Left kidney (tissue), 8 donors: ENCODE measurements at places on chromosomes 1 and 21.

DNA sequence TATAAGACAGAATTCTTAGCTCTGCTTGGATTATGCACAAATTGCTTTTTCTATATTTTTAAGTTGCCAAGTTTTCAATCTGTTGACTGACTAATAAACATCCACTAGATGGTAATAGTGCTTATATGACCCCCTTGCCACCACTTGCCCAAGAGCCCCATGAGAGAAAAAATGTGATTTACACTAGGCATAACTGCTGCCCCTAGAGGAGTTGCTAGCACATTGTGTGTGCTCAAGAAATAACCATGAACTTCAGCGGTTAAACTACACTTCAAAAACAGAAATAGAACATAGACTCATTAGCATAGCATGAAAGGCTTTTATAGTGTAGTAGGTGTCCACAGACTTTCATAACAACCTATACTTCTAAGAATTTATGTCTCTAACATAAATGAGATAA lies 61.4 kb downstream of the BRINP3 start:
- no peak for DNase-seq

DNA sequence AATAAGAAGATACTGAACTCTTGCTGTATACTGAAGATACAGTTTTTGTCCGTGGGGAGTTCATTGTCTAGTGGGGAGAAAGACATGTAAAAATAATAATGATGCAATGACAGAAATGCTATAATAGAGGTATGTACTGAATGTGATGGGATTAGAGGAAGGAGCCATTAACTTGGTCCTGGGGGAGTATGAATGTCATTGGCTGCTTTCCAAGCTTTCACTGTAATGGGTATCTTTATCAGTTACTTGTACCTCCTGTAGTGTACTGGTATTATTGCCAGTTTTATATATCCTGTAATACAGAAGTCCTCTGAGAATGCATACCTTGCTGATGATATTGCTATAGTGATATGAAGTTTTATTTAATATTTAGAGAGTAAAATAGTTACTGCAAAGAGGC lies 7.4 kb downstream of the BTBD8 start:
- DNase-seq: no peak

DNA sequence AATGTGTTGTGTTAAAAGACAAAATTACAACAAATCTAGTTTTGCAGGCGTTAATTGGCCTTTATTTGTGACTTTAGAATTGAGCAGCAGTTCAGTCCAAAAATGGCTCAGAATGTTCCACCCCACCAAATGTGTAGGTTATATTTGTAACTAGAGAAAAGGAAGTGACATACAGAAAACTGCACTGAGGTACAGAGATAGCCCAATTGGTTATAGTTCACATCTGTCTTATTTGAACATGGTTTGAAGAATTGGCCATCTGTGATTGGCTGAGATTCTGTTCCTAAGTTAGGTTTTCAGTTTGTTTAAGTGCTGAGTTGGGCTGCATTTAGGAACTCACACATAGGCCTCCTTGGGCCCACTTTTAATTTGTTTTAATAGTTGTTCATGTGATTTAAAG lies 12.0 kb upstream of the FMO2 start:
- no peak for DNase-seq

- no peak for DNase-seq
Measured at GRCh38 chr1:203675596-203676347, 49.1 kb downstream of the ATP2B4 start.
